ENCODE measurements at places on chromosomes 13 and 19. TPM values are rescaled to one million over a fixed set of nuclear protein-coding genes. Genes with fewer than 3 reads are reported as not detected.

ZNF99 gene
- polyA plus RNA-seq: not detected

SBSN gene
- polyA plus RNA-seq: 0.16 TPM

TARM1 gene
- not detected for polyA plus RNA-seq

PRRG2 gene
- 0.42 TPM for polyA plus RNA-seq

FLT3 gene
- polyA plus RNA-seq: not detected

BRCA2 gene
- 1.6 TPM for polyA plus RNA-seq

KCNRG gene
- 0.97 TPM for polyA plus RNA-seq

FPR1 gene
- not detected for polyA plus RNA-seq

ZNF728 gene
- polyA plus RNA-seq: not detected

DMPK gene
- 92.2 TPM for polyA plus RNA-seq

BCAM gene
- 9.7 TPM for polyA plus RNA-seq

ATP8B3 gene
- 8.0 TPM for polyA plus RNA-seq

ZNF254 gene
- 3.1 TPM for polyA plus RNA-seq

RYR1 gene
- under 0.01 TPM for polyA plus RNA-seq

DNA sequence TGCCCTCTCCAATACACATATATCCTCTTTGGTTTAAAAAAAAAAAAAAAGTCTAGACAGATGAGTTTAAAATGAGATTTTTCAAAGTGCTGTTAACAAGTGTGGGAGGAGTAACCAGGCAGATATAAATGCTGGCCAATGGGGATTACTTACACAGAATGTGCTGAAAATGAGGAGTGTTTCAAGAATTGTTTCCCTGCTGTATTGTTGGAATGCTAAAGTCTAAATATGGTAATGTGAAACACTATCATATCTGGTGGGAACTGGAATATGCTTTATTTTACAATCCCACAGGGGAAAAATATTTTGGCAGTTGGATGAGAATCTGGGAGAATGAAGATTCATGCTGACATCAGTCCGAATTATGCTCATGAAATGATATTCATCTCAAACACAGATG, 250.7 kb downstream of the DCT start:
- no peak for DNase-seq

DNA sequence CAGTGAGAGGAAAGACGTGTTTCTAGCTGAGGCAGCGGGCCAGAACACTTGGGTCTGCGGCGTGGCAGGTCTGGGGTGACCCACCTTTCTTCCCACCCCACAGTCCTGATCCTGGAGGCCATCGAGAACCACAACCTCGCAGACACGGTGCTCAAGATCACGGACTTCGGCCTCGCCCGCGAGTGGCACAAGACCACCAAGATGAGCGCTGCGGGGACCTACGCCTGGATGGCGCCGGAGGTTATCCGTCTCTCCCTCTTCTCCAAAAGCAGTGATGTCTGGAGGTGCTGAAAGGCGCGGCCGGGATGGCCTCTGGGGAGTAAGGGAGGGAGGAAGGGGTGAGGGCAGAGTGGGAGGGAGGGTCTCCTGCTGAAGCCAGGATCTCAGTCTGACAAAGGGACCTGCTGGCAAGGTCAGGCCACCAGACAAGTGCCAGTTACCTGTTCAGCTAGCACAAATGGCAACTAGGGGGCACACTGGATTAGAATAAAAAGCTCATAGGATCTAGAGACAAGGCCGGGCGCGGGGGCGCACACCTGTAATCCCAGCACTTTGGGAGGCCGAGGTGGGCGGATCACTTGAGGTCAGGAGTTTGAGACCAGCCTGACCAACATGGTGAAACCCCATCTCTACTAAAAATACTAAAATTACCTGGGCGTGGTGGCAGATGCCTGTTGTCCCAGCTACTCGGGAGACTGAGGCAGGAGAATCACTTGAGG, 7.2 kb downstream of the MAP3K10 start:
- DNase-seq: no peak

DNA sequence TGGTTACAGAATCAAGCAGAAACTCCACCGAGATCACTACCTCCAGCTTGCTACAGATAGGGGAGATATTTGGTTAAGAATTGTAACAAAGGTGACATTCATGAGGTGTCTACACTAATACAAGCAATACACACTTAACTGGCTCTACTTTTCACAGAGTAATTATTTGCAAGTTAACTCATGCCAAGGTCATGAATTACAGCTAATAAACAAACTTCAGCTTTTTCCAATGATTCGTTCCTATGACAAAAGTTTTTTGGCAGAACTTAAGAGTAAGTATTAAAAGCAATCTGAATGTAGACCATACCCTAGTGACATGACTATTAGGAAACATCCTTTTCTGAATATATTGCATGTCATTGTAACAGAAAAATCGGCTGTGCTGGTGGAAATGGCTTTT, 72.1 kb downstream of the LHFPL6 start:
- DNase-seq: no peak

GRCh38 chr13:40910324-40911050, 108.6 kb downstream of the ELF1 start:
- DNase-seq: no peak

DNA sequence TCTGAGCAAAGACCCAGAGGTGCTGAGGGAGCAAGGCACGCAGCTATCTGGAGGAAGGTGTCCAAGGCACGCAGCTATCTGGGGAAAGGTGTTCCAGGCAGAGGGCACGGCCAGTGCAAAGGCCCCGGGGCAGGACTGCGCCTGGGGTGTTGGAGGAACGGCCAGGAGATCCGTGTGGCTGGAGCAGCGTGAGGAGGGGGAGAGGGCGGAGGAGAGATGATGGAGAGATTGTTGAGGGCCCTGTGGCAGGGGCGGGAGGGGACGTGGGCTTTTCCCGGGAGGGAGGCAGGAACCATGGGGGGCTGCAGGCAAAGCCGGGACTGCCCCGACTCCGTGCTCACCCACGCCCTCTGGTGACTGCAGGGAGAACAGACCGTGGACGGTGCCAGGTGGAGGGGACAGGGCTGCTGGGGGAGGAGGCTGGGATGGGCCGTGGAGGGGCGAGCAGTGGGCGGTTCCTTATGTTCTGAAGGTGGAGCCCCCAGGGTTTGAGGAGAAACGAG, 13.3 kb upstream of the MISP start:
- peak; percentile 95 for DNase-seq

DNA sequence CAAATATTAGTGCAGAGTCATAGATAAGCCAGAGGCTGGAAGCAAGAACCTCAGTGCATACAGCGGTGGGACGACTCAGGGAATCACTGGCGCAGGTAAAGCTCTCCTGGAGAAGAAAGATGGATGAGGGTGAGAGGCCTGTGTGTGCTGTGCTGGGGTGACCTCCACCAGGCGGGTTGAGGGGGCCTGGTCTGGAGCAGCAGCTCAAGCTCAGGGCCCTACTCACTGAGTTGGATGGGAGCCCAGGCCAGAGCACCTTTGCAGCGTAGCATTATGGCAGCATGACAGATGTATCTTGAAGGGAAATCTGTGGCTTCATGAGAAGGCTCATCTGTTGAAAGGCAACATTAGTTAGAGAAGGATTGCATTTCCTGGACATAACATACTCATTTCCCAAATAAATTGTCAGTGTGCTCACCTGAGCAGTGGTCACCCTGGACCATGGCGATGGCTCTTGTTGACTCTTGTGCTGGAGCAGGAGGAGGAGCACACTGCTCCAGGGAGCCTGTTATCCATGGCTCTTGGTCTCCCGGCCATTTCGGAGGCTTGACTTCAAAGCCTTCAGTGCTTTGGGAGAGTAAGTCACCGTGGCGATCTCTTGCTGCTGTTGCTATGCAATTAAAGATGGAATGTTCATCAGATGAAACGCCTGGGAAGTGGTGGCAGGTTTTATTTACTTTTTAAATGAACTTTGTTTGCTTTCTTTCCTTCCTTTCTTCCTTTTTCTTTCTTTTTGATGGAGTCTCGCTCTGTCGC, 25.0 kb downstream of the HNRNPM start:
- DNase-seq: no peak

GRCh38 chr13:100522618-100523309, 65.8 kb downstream of the GGACT start:
- DNase-seq: no peak

GRCh38 chr13:108895220-108895704, 265.9 kb downstream of the MYO16 start:
- peak; percentile 38 for DNase-seq

DNA sequence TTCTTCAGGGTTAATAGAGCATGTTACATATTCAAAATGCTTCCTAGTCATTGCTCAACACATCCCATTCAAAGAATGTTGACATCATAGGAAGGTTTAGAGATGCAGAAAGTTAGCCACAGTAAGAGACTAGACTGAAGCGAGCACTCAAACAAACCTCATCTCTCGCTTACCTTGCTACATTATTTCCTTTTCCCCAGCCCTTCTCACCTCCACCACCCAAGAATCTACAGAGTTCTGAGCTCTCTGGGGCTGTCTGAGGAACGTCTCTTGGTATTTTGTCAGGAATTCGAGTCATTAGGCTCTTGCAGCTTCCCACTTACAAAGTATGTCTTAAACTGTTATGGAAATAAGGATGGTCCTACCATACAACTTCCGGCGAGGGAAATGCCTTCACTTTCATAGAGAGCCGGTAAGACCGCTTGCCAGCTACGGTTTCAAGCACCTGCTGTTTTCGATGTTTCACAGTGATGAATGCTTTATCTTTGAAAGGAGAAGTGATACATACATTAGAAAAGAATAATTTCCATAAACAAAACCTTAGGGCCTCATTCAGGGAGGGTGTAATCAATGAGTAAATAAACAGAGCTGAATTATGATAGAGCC, 65.1 kb downstream of the FLT1 start:
- no peak for DNase-seq

- no peak for DNase-seq
These were observed 30.2 kb downstream of the C2CD4C start for GRCh38 chr19:378706-379105.

- DNase-seq: peak; percentile 65
These were observed 485.3 kb downstream of the UQCRFS1 start for GRCh38 chr19:28727480-28728159.

GRCh38 chr19:35514282-35514809, 897 bp upstream of the DMKN start:
- no peak for DNase-seq

DNA sequence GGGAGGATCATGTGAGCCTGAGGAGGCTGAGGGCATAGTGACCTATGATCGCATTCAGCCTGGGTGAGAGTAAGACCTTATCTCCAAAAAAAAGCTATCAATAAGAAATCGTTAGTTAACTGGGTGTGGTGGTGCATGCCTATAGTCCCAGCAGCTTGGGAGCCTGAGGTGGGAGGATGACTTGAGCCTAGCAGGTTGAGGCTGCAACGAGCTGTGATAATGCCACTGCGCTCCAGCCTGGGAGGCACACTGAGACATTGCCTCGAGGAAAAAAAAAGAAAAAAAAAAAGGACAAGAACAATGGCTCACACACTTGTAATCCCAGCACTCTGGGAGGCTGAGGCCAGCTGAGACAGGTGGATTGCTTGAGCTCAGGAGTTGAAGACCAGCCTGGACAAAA, 16.2 kb downstream of the PSPC1 start:
- DNase-seq: no peak

DNA sequence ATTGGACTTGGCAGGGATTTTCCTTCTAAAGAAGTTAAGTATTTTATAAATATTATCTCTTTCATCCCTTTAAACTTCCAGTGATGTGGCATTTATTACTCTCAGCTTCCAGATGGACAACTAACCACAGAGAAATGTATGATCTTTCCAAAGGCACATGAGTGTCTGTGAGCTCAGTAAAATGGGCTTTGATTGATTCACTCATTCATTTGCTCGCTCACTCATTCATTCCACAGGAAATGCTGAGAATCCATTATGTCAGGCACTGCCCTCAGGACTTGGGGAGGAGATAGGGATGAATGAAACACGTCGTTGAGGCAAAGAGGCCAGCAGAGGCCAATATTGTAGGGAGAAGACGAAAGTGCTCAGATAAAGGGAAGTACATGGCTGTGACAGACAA, 359.3 kb downstream of the EFNB2 start:
- DNase-seq: no peak

DNA sequence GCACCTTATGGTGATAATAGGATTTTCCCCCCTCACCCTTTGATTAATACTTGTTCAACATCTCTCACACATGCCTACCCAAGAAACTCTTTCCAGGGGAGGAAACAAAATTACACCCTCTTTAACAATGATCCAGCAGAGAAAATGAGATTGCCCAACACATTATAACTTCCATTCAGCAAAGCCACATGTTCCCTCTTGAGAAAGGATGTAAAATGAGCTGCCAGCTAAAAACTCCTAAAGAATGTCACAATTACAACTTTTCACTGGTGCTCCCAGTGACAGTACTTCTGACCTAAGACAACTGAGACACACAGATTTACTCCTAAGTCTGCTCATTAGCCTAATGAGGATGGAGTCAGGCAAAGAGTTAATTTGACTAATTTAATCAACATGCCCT, 621.4 kb downstream of the DIAPH3 start:
- DNase-seq: no peak

GRCh38 chr19:10808937-10809649, 26.9 kb downstream of the TMED1 start:
- DNase-seq: no peak

- DNase-seq: no peak
These were observed 461 bp upstream of the WASF3 start for GRCh38 chr13:26557051-26557392.

- DNase-seq: no peak
These were observed 3.6 kb downstream of the LRRC25 start for GRCh38 chr19:18393836-18394235.

GRCh38 chr13:60148918-60149317, 14.8 kb downstream of the DIAPH3 start:
- no peak for DNase-seq
